ENCODE measurements at places on chromosomes 1 and 21.
A peak's percentile ranks its signal among the peaks of the same experiment; 100 is the strongest.

DNA sequence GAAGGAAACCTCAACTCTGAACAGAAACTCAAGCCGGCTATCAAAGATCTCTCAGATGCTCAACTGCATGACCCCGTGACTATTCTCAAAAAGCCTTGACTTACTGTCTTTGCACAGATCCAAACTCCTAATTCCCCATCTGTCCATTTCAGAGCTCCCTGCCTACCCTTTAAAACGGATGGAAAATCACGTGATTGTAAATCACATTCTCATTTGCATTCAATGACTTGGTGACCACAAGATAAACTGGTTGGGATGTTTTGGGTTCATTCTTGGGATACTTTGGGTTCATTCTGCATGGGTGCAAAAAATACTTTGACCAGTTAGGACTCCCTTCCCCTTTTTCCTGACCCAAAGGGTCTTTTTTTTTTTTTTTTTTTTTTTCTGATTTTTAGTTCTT lies 41.3 kb upstream of the RUNX1 start:
- DNase-seq = no peak

GRCh38 chr1:101137144-101138126 lies 99.4 kb upstream of the S1PR1 start:
- DNase-seq = peak; percentile 78

GRCh38 chr1:233994112-233994511 lies 89.6 kb downstream of the SLC35F3 start:
- DNase-seq = no peak

DNA sequence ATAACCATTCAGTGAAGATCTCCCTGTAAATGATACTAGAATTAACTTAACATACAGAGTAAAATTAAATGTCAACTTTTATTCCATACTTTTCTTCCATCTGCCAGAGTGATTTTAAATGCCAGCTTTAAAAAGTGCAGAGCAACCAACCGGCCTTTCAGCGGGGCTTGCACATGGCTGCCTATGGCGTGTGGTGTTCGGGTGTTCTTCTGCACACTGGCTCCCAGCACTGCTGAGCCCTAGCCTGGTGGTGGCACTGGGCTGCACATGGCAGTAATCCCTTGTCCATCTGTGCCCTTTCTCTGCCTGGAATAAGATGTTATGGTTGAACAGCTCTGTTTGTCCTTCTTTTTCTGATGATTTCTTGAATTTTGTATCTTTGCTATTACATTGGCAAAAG lies 156.3 kb downstream of the SNX7 start:
- DNase-seq = no peak

GRCh38 chr1:228961511-228961910 lies 226.2 kb downstream of the RHOU start:
- DNase-seq = no peak

DNA sequence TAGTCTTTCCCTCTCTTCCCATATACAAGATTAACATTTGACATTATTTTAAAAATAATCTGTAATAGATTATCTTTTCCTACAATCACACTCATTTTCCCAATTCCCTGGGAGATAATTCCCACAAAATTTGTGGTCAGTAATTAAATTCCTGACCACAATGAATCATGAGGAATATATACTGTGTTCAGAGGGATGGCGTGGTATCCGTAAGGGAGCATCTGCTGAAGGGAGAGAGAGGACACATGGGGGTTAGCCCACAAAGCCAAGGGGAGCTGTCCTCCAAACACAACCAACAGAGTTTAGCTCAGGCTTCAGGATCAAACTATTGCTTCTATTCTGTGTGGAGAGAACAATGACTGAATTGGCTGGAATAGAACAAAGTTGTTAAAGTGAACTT lies 57.1 kb upstream of the PPP2R5A start:
- no peak for DNase-seq

DNA sequence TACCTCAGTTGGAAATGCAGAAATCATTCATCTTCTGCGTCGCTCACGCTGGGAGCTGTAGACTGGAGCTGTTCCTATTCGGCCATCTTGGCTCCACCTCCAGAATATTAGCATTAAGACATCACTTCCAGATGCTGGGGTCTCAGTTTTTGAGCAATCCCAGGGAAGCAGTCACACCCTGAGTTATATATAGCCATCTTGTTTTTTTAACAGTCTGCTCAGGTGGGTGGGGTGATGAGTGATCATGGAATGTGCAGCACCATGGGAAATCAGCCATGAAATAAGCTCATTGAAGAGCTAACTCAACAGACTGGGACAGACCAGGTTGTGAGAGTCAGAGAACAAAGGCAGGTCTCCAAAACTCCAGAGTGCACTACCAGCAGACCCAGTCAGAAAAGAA lies 27.0 kb upstream of the HMGB4 start:
- no peak for DNase-seq

DNA sequence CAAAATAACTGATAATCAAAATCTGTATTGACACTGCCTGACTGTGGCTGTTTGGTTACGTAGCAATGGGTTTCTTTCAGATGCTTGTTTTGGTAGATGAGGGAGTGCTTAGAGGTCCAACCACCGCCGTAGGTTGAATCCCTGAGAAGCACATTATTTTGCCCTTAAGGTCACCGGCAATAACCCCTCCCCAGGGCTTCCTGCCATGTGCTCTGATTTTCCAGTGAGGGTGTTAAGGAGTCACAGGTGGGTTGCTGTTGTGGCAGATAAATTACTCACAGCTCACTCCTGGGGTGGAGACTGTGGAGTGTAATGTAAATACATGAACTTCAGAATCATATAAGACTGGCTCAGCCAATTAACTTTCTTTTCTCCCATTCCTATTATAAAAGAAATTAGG lies 81.5 kb upstream of the ZP4 start:
- no peak for DNase-seq

DNA sequence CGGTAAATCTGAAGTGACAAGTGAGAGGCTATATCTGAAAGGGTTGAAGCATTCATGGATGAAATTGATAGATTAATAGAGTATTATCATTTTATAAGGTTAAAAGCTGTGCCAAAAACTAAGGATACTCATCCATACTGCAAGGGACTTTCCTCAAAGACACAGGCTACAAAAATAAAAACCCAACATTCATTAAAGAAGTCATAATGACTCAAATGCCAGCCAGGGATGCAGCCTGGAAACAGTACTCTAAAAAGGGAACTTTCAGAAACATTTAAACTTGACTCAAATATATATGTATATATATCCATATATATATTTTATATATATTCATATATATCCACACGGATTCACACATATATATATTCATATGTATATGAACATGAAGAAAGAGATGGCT lies 1.1 kb upstream of the TIAM1 start:
- DNase-seq = no peak

GRCh38 chr1:37794372-37795339 lies 1.0 kb downstream of the MANEAL start:
- DNase-seq = no peak

DNA sequence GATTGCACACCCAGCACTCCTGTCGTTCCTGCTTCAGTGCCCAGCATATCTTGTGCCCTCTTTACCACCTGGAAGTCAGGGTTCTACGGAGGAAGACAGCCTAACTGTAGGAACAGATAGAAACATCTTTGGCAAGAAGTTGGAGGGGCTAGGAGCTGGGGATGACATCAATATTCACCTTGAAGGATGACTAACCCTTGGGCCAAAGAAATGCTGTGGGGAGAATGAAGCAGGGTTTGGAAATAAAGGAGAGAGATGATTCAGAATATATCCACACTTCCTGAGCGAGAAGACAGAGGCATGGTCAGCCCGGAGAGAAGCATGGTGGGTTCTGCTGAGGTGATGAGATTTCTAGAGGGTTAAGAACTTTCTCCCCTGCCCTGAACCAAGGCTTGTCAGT lies 4.6 kb upstream of the NKAIN1 start:
- DNase-seq = no peak

DNA sequence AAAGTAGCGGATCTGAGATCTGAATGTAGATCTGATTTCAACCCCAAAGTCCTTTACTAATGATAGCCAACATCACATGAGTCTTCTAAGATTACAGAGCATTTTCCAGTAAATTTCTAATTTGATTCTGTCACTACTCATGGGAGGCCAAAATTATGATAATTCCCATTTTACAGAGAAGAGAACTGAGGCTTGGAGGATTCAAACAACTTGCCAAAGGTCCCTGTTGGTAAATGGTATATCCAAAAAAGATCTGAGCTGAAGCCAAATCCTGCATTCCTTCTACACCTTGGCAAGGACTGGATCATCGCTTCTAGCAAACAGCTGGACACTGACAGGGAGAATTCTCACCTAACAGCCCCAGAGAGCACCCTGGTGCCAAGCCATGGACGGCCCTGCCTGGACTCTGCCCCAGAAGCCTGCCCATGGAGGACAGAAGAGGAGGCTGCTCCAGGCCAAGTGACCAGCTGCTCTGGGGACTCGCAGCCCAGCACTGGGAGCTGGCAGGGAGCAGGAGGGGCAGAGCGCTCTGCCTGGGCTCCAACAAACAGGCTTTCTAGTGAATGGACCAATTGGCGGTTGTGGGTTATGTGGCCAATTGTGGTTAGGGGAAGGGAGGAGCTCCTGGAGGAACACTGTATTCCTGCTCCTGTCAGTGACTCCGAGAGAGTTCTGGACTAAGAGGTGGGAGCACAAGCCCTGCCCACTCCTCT lies 6.4 kb upstream of the CSF1 start:
- DNase-seq = no peak

DNA sequence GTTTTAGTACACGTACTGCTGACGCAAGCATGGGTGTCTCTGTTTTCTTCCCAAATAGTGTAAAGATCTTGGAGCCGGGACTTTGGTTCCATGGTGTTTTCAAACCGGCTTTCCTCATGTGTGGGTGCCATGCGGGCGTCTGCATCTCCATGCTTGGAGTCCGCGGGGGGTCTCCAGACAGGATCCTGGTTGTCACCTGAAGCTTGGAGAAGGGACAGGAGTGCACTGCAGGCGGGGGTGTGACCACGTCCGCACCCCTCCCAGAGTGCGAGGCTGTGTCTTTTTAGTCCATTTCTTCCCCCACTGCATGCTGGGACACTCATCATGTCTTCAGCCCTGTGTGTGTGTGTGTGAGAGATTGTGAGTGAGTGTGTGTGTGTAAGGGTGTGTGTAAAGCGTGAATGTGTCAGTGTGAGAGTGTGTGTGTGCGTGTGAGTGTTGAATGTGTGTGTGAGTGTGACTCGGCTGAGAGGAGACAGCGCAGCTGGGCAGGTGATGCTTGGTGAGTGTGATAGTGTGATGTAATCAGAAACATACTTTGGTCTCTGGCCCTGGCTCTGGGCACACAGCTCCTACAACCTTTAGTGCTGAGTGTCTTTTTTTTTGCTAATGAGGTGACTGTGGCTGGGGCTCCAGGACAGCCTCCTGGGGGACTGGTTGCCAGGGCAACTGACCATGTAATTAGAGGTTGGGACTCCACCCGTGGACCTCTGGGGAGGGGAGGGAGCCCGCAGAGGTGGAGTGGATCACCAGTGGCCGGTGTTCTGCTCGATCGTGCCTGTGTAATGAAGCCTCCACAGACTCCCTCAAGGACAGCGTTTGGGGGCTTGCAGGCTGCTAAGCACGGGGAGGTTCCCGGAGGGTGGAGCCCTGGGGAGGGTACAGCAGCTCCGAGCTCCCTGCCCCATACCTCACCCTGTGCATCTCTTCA lies 55.1 kb downstream of the AGPAT3 start:
- no peak for DNase-seq

DNA sequence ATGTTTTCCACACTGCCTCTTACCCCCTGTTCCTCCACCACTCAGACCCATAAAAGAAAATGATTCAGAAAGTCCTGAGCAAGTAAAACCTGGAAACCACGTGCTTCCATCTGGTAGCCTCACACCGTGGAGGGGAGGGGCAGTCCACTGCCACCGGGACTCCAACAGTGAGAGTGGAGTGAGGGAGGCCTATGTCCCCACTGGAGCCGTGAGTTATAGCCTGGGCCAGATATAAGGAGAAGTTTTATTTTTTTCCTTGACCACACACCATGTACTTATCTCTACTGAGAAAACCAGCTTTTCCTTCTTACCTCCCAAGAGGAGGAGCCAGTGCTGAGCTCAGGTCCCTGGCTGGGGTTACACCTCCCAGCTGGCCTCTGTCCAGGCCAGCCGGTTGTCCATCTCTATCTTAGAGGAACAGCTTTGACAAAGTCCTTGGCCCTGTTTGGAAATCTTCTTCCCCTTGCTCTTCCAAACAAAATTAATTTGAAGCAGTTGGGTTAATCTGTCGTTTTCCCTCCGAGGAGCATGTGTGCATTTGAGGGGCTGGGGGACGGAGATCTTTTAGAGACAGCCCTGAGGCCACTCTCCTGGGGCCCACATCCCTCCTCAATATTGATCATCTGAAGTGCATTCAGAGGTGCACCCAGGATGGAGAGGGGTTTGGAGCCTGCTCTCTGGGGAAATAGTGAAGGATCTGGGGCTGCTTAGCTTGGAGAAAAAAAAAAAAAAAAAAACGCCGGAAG lies 49.1 kb upstream of the SERBP1 start:
- DNase-seq = peak; percentile 82

- DNase-seq = peak; percentile 68
These were observed 9.7 kb downstream of the CD2 start for GRCh38 chr1:116763787-116764465.

- no peak for DNase-seq
These were observed 428.4 kb upstream of the B3GALT2 start for GRCh38 chr1:193614817-193615216.

DNA sequence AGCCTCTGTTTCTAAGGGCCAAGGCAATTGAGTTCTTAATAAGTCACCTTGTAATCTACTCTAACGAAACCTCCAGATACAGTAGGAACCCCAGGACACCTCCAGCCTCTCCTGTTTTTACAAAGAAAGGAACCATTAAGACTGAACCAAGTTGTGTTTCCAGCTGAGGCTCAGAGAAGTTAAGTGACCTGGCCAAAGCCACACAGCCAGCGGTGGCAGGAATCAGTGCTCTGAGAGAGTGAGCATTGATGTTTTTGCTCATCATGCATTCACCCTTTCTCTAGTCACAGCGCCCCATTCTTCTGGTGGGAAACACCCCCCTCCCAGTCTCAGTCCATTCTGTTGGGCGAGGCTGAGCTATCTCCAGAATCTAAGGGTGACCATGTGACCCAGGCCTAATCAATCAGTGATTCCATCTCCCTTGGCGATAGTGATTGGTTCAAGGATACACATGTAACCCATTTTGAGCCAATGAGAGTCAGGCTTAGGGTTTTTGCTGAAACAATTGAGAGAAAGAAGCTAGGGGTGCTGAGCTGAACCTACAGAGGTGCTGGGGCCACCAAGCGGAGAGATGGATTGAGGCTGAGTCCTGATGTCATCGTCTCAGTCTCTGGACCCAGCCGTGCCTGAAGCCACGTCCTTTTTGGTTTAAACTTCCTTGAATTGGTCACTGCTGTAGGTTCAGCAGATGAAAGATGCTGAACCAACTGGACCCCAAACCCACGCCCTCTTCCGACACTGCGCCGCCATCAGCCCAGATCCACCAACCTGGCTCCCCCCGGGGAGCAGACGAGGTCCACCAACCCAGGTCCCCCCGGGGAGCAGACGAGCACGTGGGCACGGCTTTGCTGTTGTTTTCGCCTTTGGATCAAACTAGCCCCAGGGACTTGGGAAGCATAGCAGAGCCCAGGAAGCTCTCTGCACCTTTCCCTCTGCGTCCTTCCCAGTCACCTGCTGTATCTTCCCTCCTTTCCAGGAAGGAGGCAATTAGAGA lies 28.0 kb upstream of the RERE start:
- no peak for DNase-seq

Data from hematopoietic multipotent progenitor cell treated with erythropoietin and hydrocortisone succinate and interleukin-3 and kit ligand, for 4 days (in vitro differentiated cells).